Osteocyte (in vitro differentiated cells): ENCODE measurements at places on chromosomes 3 and 15. TPM values are rescaled to one million over a fixed set of nuclear protein-coding genes. Genes with fewer than 3 reads are reported as not detected.

GRCh38 chr15:69459066-69459465 lies 6.4 kb downstream of the RPLP1 start:
- H3K4me3 ChIP-seq, result no peak overlapping the region
- H3K4me1 ChIP-seq, result peaks cover 36% of the 10 kb centered on the region
- no peak overlapping the region for H3K27ac ChIP-seq
- DNase-seq, result no peak
- peaks cover 28% of the 10 kb centered on the region for H3K36me3 ChIP-seq

DNA sequence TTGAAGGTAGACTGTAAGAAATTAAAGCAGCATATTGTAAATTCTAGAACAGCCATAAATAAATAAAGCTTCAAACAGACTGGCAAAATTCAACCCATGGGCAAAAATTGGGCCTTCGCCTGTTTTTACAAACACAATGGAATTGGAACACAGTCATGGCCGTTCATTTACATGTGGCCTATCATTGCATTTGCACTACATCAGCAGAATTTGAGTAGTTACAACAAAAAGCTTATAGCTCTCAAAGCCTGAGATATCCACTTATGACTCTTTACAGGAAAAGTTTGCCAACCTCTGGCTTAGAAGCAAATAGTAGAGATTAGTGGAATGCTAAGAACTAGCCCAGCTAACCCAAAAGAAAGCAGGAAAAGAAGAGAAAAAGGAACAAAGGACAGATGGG lies 139.6 kb upstream of the SKOR1 start:
- DNase-seq, result no peak
- H3K27me3 ChIP-seq, result no peaks in the 10 kb centered on the region
- H3K4me1 ChIP-seq, result no peaks in the 10 kb centered on the region
- H3K36me3 ChIP-seq, result peaks cover 23% of the 10 kb centered on the region
- H3K4me3 ChIP-seq, result no peak overlapping the region

DNA sequence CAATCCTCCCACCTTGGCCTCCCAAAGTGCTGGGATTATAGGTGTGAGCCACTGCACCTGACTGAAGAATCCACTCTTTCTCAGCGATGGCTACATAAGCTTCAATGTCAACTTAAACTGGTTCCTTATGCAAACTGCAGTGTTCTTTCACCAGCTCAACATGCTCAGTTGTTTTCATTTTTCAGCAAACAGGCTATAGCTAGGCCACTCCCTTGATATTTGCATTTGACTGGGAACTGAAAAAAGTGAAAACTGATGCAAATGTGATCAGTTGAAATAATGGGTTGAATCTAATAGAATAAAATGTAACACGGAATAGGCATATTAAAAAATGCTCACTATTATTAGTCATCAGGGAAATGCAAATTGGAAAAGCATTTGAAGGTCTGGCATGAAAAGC lies 74.2 kb upstream of the GCNT3 start:
- no peaks in the 10 kb centered on the region for H3K36me3 ChIP-seq
- no peak overlapping the region for H3K4me3 ChIP-seq
- DNase-seq, result no peak
- H3K27me3 ChIP-seq, result peaks cover 11% of the 10 kb centered on the region
- no peak overlapping the region for H3K27ac ChIP-seq

DNA sequence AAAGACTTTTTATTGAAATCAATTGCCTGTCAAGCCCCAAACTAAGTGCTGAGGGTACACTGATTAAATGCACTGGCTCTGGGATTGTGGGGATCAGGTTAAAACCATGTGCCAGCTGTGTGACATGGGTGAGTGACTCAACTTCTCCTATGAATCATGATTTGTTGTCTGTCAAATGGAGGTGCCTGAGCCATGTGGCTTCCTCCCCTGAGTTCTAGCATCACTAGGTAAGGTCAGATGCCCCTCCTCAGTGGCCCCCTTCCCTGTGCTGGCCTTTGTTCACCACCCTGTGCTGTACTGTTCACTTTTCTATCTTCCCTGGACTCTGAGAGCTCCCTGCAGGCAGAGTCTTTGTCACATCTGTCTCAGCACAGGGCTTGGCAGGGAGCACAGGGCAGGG lies 43.6 kb upstream of the ATP2B2 start:
- H3K36me3 ChIP-seq, result no peaks in the 10 kb centered on the region
- H3K27me3 ChIP-seq, result peaks cover 13% of the 10 kb centered on the region
- no peak overlapping the region for H3K27ac ChIP-seq
- peak; percentile 44 for DNase-seq
- H3K4me1 ChIP-seq, result peaks cover 14% of the 10 kb centered on the region
- H3K4me3 ChIP-seq, result no peak overlapping the region

DNA sequence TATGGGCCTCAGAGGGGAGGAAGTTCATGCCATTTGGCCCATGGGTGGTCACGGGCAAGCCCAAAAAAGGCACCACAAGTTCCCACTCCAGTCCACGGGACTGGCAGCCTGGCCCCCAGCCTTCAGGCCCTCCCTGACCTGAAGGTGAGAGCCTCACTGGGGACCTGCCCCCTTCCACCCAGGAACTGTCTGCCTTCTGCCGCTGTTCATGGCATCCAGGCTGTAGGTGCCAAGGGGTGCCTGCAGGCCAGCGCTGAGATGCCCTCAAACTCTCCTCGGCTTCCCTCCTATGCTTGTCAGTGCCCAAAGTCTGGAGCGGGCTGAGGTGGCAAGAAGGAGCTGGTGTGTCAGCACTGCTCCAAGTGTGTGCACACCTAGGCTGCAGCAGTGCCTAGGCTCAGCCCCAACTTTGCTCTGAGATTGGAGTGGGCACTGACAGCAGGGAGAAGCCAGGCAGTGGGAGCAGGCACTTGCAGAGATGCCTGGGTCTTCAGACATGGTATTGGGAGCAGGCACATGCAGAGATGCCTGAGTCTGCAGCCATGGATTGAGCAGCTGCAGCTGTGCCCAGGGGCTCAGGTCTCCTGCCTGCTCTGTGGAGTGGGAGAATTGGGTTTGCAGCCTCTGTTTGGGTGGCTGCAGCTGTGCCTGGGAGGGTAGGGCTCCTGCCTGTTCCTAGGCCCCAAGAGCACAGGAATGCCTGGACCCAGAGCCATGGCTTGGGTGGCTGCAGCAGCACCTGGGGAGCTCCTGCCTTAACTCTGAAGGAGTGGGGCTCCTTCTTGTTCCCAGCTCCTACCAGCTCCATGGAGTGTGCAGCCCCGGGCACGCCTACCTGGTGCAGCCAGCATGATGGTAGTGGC lies 44.0 kb upstream of the PRR23C start:
- no peak overlapping the region for H3K4me3 ChIP-seq
- no peaks in the 10 kb centered on the region for H3K4me1 ChIP-seq
- no peak overlapping the region for H3K27ac ChIP-seq
- no peaks in the 10 kb centered on the region for H3K36me3 ChIP-seq

DNA sequence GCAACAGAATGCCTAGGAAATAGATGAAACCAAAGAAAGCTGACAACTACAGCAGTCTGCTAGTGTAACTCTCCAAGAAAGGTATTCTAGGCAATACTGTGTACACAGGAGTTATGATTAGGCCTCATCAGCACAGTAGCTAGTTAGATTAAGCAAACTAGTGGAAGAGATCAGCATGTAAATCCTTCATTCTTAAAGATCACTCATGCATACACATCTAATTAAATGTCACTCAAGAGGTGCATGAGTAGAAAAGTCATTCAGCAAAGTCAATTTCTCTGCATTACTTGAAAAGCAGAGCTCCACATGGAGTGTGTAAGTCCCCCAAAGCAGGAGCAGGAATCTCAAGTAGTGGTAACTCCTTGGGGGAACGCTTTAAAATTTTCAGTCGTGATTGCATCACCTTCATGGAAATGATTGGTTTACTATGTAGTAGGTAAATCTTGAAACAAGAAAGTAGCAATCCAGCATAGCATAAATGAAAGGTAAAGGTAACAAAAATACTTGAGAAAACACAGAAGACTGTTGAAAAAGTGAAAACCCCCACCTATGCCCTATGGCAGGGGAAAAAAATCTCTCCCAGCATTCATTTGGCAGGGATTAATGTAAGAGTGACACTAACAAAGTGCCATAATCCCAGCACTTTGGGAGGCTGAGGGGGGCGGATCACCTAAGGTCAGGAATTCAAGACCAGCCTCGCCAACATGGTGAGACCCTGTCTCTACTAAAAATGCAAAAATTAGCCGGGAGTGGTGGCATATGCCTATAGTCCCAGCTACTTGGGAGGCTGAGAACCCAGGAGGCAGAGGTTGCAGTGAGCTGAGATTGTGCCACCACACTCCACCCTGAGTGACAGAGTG lies 29.4 kb upstream of the PPIB start:
- H3K27ac ChIP-seq, result no peak overlapping the region
- no peaks in the 10 kb centered on the region for H3K27me3 ChIP-seq
- peaks cover 30% of the 10 kb centered on the region for H3K36me3 ChIP-seq
- DNase-seq, result no peak

DNA sequence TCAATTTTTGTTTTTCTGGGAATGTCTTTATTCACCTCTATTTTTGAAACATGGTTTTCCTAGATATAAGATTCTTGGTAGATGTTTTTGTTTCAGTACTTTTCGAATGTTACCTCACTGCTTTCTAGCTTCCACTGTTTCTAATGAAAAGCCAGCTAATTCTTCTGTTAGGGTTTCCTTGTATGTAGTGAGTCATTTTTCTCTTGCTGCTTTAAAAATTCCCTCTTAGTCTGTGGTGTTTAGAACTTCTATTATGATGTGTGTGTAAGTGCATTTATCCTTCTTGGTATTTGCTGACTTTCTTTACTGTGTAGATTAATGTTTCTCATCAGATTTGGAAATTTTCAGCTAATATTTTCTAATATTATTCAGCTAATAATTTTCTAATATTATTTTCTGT lies 151.1 kb upstream of the OSTN start:
- no peak for DNase-seq
- no peak overlapping the region for H3K27ac ChIP-seq
- no peak overlapping the region for H3K4me3 ChIP-seq
- no peaks in the 10 kb centered on the region for H3K36me3 ChIP-seq

DNA sequence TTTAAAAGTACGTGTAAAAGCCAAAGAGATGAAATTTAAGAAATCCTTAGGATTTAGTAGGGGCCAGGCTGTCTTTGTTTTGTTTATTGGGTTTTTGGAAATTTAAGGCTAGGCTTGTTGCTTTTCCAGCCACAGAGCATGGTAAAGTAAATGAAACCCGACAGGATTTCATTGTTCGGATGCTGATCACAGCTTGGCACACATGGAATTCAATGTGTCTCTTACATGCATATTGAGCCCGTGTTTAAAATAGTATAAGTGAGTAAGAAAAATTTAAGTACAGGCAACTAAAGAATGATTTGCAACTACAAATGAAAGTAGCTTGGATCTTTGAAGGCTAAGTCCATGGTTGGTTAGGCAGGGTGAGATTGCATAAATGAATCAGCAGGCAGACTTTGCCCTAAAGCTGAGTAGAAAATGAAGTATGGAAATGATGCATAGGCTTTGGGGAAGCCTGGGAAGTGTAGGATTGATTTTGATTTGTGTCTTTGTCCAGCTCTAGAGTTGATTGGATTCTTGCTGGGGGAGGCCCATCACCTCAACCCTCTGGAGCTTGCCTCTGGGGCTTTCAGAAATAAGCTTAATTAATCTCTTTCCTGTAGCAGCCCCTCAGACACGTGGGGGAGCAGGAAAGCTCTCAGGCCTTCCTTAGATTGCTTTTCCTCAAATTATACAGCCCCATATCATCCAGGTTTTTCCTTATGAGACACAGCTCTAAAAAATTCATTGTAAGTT lies 68.2 kb upstream of the ADAMTSL3 start:
- no peak for DNase-seq
- no peak overlapping the region for H3K4me3 ChIP-seq

DNA sequence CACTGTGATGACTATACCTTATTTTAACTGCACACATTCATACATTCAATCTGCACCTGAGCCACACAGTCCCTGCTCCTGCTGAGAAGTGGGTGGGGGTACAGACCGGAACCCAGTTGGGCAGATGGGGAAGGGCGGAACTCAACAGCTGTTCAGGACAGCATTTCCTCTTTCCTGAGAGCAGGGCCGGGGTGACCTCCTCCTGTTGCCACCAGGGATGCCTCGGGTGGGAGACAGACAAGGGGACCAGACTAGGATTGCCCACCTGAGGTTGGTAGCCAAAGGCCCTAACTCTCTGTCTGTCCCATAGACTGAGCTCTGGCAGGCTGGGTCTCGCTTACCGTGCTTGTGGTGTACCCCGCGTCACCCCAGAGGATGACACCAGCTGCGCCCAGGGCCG lies 3.9 kb downstream of the HYAL2 start:
- H3K36me3 ChIP-seq, result peaks cover 7% of the 10 kb centered on the region
- H3K27me3 ChIP-seq, result no peaks in the 10 kb centered on the region
- DNase-seq, result no peak
- H3K4me3 ChIP-seq, result no peak overlapping the region
- H3K4me1 ChIP-seq, result peaks cover 28% of the 10 kb centered on the region

LOXL1 gene
- 398 and 417 TPM in 2 replicates for total RNA-seq

HRG gene
- not detected in 2 replicates for total RNA-seq

ARHGEF26 gene
- total RNA-seq, result 5.4 and 5.5 TPM in 2 replicates
